ENCODE measurements at places on chromosomes 2 and 18. TPM values are rescaled to one million over a fixed set of nuclear protein-coding genes. Genes with fewer than 3 reads are reported as not detected.

The TEX44 gene
- total RNA-seq = not detected

The MFF gene
- 122 TPM for total RNA-seq

The ANKRD44 gene
- total RNA-seq = 1.3 TPM

The REG3G gene
- total RNA-seq = not detected

The COBLL1 gene
- 14.6 TPM for total RNA-seq

All from airway epithelial cell (primary cell).